ENCODE measurements at places on chromosomes 5 and 9. TPM values are rescaled to one million over a fixed set of nuclear protein-coding genes. Genes with fewer than 3 reads are reported as not detected.

Gene SNCAIP
- polyA plus RNA-seq, result 1.3 TPM

Gene LCN15
- 6.1 TPM for polyA plus RNA-seq

Gene PGM5
- 58.1 TPM for polyA plus RNA-seq

Gene BTNL8
- 0.09 TPM for polyA plus RNA-seq

Gene CDX1
- polyA plus RNA-seq, result 0.13 TPM

Gene SLC1A3
- 62.4 TPM for polyA plus RNA-seq

Gene PCDHGC3
- 48.6 TPM for polyA plus RNA-seq

Gene SGTB
- polyA plus RNA-seq, result 1.5 TPM

Gene SPINK7
- not detected for polyA plus RNA-seq

Gene PPP3R2
- not detected for polyA plus RNA-seq

All from heart right ventricle (tissue), 16 donors.